ENCODE measurements at places on chromosomes 2 and 18.

GRCh38 chr2:193783681-193784080 lies 1588.9 kb upstream of the TMEFF2 start:
- no peak for DNase-seq

- DNase-seq = no peak
Measured at GRCh38 chr2:138960191-138960590, 180.0 kb upstream of the NXPH2 start.

- DNase-seq = no peak
Measured at GRCh38 chr2:128783896-128784295, 465.2 kb upstream of the HS6ST1 start.

- no peak for DNase-seq
Measured at GRCh38 chr18:77208964-77209363, 40.7 kb upstream of the GALR1 start.

DNA sequence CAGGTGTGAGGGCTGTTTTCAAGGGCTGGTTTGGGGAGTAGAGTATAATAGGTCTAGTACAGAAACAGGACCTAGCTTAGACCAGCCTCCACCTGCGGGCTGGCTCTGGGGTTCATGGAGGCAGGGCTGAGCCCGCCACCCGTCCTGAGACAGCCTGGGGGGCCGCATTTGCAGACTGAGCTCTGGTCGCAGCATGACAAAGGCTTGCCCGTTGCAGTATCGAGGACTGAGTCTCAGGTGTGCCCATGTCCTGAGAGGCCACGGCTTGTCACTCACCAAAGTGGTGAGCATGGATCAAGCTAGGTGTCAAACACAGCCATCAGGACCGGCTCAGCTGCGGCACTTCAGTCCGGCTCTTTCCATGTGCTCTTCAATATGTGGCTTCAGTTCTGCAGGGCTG lies 144.7 kb downstream of the KLHL29 start:
- no peak for DNase-seq

DNA sequence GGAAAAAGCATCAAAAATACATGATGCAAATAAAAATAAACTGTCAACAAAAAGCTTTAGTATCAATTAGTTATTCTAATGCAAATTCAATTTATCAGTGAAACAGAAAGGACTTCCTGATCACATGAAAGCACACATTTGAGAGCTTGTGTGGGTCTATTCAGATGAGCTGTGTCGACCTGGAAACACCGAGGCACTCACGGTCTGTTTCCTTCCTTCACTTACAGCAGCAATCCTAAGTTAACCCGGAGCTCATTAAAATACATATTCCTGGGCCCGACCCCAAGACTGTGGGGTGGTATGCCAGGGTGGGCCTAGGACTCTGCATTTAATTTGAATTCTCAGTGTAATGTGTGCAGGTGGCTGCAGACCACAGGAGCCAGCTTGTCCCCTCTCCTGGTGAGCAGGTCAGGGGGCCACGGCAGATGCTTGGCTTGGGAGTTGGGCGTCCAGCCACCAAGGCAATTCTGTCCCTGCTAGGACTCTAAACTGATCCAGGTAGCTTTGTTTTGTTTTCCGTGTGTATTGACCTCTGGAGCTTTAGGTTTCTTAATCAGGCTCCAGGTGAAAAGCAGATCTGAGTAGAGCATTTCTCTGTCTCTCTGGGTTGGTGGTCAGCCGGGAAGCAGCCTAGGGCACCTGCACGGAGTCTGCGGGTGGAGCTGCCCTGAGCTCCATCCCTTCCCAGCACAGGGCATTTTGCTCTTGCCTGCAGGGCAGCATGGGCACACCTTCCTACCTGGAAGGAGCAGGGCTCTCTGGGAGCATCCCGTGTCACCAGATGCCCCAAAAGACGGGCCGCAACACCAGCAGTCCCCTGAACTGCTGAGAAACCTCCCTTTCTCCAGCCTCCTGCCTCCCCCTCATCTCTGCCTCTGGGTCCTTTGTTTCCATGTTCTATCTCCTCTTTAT lies 9.0 kb downstream of the MBP start:
- DNase-seq = no peak

DNA sequence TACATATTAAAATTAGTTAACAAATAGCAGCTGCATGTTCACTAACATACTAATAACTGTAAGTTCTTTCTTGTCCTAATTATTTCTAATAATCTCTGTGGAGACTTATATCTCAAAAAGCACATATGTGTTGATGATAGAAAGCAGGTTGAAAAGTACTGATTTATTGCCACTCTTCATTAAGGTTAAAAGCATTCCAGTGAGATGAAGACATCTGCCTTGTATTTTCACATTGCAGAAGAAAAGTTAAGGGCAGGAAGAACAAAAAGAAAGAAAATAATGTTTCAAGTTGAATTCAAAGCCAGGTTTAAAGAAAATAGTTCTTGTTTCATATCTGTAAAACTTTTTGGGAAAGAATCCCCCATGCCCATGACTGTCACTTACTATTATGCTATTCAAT lies 429.9 kb downstream of the MTX2 start:
- DNase-seq = no peak

GRCh38 chr2:45167920-45168629 lies 158.8 kb upstream of the SIX2 start:
- DNase-seq = no peak

- DNase-seq = no peak
Measured at GRCh38 chr2:234674781-234675201, 177.9 kb upstream of the ARL4C start.

DNA sequence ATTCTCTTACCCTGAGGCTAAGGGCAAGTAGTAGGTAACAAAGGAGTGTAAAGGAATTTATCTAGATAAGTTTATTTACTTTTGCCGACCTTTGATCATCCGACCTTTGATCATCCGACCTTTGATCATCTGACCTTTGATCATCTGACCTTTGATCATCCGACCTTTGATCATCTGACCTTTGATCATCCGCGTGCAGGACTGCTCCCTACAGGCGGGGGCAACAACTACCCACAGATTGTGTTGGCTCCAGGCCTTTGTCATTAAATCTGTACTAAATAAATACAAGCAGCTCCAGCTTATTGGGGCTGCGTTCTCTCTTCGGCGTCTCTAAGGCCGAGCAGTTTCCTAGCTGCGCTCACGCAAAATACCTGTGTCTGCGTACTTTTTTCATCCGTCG lies 56.6 kb downstream of the ZNF638 start:
- no peak for DNase-seq

- DNase-seq = no peak
Measured at GRCh38 chr2:99957332-99958133, 184.9 kb downstream of the AFF3 start.

DNA sequence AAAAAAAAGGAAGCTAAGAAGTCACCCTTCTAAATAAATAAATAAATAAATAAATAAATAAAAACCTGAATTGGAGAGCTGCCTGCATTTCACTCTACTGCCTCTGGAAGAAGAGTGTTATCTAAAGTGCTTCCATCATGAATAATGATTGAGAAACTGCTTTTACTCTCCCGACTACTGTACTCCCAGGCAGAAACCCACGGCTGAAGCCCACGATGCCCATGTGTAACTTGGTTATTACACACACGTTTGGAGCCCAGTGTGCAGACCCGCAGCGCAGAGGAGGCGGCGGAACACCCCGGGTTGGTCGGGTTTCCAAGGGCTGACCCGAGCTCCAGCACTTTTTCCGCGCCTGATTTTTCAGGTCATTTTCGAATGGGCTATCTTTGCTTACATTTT lies 697 bp upstream of the SPATS2L start:
- no peak for DNase-seq

DNA sequence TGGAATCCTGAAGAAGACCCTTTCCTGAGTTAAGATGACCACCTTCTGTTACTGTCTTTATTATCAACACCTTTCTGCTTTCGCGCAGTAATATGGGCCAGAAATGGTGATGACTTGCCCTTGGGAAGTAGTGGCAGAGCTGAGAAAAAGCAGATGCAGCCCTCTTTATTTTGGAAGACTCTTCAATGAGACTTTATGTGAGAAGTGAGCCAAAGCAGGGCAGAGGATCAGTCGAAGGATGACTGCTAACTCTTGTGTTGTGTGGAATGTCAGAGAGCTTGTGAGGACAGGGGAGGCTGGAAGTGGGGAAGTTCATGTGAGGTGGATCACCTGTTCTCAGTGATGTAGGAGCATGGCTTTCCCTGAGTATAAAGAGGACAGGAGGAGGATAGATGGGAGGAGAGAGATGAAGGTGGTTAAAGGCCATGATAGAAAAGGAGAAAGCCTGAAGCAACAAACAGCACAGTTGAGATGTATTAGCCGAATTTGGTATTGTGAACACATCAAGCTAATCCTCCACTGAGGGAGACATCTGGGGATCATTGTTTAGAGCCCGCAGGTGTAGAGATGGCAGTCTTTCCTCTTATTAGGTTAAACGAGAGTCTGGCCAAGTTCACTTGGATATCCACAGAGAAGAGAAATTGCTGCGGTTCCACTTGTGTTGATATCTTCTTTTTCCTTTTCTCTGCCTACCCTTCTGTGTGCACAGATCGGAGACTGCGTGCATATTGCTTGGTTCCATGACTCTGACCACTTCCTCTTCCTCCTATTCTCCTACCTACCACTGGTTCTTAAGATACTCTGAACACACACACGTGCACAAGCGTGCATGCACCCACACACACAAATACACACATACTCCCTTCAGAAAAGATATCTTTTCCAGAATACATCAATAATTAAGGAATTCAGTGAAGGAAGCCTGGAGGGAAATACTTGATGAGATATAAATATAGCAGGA lies 67.4 kb downstream of the SLC9A2 start:
- DNase-seq = no peak

GRCh38 chr2:3655871-3656761 lies 1.9 kb upstream of the ALLC start:
- DNase-seq = no peak

DNA sequence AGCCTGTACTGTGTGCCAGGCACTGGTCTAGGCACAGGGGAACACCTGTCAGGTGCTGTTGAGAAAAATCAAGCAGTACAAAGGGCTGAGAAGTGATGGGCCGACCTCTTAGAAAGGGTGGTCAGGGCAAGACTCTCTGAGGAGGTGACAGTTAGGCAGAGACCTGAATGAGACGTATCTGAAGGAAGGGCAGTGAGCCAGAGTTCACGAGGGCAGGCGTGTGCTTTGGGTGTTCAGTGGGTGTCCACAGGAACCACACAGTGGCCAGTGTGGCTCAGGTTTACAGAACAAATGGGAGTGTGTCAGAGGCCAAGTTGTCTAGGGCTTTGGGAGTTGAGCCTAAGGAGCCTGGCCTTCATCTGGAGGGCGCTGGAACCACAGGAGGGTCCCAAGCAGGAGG lies 6.2 kb downstream of the ARMC9 start:
- no peak for DNase-seq
